Occipital lobe (tissue), 3 donors: ENCODE measurements at places on chromosomes 3 and 15. TPM values are rescaled to one million over a fixed set of nuclear protein-coding genes. Genes with fewer than 3 reads are reported as not detected.

DNA sequence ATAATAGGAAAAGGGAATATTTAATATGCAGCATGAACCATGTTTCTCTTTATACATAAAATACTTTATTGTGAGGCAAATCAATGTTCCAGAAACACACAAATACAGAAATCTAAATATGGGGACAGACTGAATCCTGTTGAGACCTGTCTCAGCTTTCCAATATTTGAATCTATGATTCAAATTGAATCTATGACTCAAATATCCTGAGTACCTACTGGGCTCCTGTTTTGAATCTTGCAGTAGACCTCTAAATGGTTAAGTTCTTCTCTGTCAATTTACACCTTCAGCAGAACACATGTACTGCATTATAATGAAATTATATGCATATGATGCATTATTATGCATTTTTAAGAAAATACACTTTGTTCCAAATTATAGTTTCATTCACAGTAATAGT lies 143.2 kb upstream of the PLXND1 start:
- DNase-seq, result no peak

GRCh38 chr3:29516164-29516563 lies 235.3 kb downstream of the RBMS3 start:
- no peak for DNase-seq

DNA sequence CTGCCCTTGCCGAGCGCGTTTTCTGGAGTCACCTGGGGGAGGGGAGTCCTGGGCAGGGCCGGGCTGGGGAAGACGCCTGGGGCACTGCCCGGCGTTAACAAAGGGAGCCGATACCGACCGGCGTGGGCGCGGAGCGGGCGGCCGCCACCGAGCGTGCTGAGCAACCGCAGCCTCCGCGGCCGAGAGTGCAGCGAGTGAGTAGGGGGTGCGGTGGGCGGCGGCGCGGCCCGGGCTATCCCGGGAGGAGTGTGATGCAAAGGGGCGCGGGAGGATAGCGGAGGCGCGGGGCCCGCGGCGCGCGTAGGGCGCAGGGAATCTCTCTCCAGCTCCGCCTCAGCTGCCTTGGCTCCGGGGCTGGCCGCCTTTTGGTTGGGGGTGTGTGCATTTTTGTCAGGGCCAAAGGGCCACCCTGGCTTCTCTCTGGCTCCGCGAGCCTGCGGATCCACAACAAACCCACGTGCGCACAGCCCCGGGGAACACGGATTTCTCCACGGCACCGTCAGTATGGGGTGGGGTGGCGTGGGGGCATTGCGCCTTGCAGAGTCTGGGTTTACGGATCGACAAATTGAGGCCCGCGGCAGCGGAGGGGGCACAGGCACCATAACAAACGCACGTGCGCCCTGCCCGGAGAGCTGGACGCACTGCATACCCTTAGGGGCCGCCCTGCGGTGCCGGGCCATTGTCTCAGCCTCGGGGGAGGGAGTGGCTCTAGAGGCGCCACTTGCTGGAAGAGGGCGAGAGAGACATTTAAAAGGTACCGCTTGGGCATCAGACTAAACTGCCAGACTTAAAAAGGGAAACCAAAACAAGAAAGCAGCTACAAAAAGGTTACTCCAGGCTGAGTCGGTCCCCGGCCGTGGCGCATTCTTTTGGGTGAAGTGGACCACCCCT lies 560 bp downstream of the ST6GAL1 start:
- DNase-seq, result peak; percentile 38

DNA sequence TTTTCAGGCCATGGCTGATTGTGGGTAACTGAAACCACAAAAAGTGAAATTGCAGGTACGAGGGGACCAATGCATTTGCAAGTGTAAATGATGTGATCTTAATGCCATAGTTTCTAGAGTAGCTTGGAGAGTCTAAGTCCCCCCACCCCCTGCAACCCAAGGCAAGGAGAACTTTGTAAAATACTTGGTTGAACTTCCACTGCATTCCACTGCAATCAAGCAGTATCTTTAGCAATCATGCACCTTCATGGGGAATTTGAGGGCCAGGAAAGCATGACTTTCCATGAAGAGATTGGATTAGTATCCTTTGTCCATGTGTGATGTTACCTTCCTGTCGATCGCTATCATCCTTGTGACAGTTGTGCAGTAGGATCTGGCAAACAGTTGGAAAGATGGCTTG lies 11.4 kb upstream of the CYP8B1 start:
- DNase-seq, result no peak

DNA sequence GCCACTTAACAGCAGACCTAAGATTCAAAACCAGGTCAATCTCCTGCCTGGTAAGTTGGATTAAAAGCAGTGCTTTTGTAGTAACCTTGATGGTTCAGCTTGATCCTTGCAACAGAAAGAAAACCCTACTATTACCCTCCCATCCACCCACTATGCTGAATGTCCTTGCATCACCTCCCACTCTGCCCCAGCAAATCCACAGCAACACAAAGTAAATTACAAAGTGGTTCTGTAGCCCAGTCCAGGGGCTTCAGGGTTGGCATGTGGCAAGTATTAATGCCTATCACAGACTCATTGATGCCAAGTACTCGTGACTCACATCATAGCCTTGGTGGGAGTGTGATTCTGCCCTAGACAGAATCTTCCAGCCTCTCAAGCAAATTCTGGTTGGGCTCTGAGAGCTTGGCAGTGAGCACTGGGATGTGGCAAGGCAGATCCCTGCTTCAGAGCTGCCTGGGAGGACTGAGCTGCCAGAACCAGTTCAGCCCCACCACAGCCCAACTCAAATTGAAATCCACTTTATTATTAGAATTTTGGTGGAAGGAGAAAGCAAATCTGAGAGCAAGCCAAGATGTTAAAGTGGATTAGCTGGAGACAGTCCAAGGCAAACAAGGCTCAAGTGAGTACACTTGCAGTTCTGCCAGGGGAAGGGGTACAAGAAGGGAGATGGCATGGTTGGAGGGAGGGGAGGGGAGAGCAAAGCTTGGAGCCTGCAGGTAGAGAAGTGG lies 225.8 kb upstream of the UMPS start:
- no peak for DNase-seq

- DNase-seq, result no peak
Measured at GRCh38 chr3:141307351-141308059, 60.8 kb upstream of the ZBTB38 start.

DNA sequence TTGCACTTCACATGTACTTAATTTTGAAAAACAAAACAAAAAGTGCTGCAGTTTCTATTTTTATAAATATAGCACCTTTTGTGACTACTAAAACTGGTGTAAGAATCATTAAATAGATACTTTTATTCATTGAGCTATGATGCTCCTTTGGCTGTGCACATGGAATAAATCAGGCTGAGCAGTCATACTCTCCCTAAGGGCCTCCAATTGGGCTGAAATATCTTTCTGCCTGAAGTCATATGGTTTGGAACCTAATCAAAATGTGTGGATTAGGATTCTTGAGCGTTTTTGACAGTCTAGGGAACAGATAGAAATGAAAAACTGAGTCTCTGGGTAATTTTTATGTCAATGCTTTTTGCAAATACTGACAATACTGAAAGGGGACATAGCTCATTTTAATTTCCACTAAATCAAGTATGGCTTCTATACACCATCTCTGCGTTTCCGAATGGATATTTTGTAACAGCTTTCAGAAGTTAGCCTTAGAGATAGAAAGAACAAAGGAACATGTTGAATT lies 392.2 kb upstream of the ROBO1 start:
- DNase-seq, result no peak

GRCh38 chr3:8837162-8837561 lies 67.7 kb upstream of the OXTR start:
- no peak for DNase-seq

The EIF1B gene
- total RNA-seq, result 55.4 TPM

The CLRN1 gene
- not detected for total RNA-seq

The RTP1 gene
- not detected for total RNA-seq

The CNTN4 gene
- 56.9 TPM for total RNA-seq

The MED12L gene
- 6.1 TPM for total RNA-seq

The MUSTN1 gene
- total RNA-seq, result not detected

The SECISBP2L gene
- total RNA-seq, result 85.0 TPM

The RBMS3 gene
- total RNA-seq, result 19.8 TPM
